Osteoblast (primary cell): ENCODE measurements at places on chromosomes 2 and 18.

DNA sequence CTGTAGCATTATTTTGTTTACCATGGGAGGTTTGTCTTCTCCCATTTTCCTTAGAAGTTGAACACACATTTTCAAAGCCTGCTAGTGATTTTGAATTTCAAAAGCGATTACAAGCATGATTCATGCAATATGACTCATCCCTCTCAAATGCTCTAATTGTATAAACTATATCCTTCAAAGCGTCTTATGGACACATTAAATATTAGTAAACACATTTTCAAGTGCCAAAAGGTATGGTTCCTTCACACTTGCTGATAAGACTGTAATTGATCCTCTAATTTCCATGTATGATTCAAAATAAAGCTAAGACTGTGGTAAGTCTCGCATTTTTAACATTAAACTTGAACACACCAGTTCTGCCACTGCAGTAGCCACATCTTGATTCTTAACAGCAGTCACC is 512.9 kb downstream of the LRRTM4 start:
- no peak for DNase-seq
- no peaks in the 10 kb centered on the region for H3K27me3 ChIP-seq
- no peaks in the 10 kb centered on the region for H3K36me3 ChIP-seq

- no peaks in the 10 kb centered on the region for H3K36me3 ChIP-seq
- peaks cover 5% of the 10 kb centered on the region for H3K4me1 ChIP-seq
- H3K27ac ChIP-seq, result no peak overlapping the region
- H3K27me3 ChIP-seq, result peaks cover 12% of the 10 kb centered on the region
- H3K4me3 ChIP-seq, result no peak overlapping the region
These were observed 15.3 kb upstream of the ARID5A start for GRCh38 chr2:96521219-96521618.

DNA sequence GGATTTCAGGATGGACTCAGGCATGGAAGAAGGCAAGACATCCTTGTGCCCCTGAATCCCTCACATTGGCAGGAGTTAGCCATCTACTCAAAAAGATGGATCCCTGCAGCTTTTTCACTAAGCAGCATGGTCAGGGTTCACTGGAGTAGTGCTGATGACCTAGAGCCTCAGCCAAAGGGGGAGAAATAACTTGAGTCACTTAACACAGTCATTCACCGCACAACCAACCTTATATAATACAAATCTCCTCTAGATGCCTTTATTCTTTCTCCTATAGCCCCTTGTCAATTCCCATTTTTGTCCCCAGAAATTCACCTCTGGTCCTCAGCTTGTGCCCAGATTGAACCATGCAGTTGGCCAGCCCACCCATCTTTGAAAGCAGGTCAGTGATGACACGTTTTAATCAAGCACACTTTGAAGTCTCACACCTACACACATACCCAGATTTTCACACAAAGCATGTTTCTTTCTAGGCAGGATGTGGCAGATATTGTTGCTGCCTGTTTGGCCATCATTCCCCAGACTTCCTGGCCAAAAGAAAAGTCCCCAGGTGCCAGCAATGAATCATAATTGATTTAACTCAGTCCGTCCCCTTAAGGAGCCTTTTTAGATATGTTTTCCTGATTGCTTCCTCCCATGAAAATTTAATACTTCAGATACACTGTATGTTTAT is 84.2 kb downstream of the LBH start:
- no peaks in the 10 kb centered on the region for H3K4me1 ChIP-seq
- no peak overlapping the region for H3K27ac ChIP-seq
- H3K36me3 ChIP-seq, result no peaks in the 10 kb centered on the region
- H3K4me3 ChIP-seq, result no peak overlapping the region

DNA sequence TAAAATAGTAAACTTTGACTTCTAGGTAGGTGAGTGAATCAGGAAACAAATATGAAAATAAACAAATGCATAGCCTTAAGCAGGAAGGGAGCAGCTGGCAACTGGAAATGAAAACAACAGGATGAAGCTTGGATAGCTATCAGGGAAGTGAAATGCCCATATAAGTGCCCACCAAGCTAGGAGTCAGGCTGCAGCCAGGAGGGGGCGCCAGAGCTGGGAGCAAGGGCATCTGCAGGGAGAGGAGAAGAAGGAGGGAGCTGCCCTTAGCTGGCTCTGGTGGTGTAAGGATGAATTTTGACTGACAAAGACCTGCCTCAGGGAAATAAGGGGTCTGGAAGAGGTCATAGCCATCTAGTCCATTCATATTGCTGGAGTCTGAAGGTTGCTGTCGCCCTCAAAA is 298.3 kb downstream of the TDRD15 start:
- no peaks in the 10 kb centered on the region for H3K27me3 ChIP-seq
- DNase-seq, result no peak
